Hypothalamus (tissue), 51 donors: ENCODE measurements at places on chromosomes 6 and 20.

DNA sequence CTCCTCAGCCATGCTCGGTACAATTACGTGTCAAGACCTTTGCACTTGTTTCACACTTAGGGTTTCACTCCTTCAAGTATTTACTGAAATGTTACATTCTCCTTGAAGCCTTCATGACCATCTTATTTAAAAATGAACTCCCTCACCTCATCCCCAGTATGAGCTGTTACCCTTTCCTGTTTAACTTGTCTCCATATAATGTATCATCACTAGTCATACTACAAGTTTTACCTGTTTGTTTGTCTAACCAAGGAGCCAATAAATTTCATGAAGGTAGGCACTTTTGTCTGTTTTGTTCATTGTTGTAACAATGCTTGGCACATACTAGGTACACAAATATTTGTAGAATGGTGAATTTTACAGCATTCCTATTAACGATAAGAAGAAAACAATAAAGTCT is 46.1 kb upstream of the MTRF1L start:
- DNase-seq, result no peak

- no peak for DNase-seq
Measured at GRCh38 chr6:154474648-154475428, 35.6 kb downstream of the CNKSR3 start.

GRCh38 chr6:137145421-137145820 is 28.0 kb downstream of the IL22RA2 start:
- DNase-seq, result no peak

- no peak for DNase-seq
Measured at GRCh38 chr20:38624084-38624483, 22.5 kb downstream of the ARHGAP40 start.

DNA sequence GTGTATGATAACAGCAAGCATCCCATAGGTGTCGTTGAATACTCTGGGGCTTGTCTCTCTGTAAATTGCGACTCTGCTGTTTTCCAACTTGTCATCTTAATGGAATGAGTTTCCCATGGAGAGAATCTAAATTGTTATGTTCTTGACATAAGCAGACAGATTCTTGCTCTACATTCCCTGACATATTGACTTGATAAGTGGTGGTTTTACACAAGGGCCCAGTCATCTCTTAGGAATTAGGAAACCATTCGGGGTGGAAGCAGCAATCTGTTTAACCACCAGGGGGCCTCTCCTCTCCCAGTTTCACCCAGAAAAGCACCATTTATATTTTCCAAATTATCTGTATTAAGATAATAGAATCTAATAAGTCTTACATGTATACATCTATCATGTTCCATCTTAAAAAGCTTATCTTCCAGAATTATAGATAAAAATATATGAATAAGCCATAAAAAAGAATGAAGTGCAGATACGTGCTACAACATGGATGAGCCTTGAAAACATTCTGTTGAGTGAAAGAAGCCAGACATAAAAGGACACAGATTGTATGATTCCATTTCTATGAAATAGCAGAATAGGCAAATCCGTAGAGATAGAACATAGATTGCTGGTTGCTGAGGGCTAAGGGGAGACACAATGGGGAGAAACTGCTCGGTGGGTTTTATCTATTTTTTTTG is 23.1 kb upstream of the MROH8 start:
- DNase-seq, result no peak

GRCh38 chr6:91976797-91977196 is 1389.9 kb upstream of the MAP3K7 start:
- DNase-seq, result no peak

GRCh38 chr6:43969158-43969981 is 157.9 kb downstream of the MRPL14 start:
- no peak for DNase-seq

GRCh38 chr6:108363889-108364313 is 69.0 kb downstream of the AFG1L start:
- no peak for DNase-seq

DNA sequence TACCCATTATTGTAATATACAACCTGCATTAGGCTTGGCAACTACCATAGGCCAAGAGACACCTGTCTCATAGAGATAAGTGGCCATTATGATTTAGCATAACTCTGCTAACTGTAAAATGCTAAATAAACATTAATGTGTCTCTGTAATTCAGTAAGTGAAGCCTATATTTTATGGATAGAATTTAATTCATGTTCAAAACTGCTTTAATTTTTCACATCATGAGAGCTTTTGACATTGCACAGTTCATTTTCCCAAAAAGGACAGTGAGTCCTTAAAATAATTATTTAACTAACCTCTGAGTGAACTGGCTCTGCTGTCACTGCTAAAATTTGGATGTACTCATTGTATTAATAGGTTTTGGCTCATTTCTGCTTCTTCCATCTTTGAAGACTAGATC is 41.4 kb upstream of the TMX4 start:
- no peak for DNase-seq

DNA sequence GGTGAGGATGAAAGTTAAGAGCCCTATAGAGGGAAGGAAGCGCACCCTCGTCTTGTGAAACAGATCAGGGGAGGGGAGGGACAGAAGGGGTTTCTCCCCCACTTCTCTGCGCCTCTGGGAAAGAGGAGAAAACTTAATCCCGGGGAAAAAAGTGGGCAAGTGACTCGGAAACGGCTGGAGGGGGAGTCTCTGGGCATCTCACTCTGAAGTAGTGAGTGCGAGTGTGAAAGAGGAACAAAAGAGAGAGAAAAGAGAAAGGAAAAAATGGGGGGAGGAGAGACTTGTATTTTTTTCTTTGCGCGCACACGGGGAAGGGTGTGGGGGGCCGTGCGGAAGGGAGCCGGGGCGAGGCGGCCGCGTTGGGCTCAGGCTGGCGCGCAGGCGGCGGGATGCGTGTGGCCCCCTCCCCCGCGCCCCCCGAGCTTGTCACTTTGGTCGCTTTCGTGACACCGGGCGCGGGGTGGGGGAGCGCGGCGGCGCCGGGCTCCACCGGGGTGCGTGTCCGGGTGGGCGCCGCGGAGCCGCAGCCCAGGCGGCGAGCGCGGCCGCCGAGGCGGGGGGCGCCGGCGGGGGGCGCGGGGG is 454 bp downstream of the L3MBTL3 start:
- DNase-seq, result no peak

DNA sequence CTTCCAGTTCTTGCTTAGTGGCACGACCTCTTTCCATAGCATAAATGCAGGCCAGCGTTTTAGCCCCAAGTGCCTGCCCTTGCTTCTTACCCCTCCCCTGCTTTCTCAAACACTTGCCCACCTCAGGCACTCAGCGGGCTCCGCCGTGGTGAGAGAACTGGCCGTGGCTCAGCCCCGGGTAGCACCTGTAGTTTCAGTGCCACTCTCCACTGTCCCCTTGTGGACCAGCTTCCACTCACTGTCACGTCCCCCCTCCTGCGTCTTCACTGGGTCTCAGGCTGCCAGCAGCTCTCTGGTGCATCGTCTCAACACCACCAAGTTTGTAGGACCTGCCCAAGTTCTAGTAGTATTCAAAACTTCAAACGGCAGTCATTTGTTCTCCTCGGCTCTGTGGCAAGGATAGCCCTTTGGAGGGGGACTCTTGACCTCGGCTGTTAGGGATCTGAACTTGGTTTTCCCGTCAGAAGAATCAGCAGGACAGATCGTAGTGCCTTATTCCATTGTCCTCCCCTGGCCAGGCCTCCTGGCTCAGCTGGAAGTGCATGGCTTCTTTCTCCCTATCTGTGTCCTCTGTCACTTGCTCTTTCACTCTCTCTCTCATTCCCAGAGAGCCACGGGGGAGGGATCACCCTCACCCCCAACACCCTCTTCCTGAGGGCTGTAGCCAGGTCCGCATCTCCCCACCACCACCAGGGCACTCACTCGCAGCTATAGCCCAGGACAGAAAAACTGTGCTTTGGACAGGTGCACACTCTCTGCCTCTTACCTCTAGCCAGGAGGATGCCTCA is 44.6 kb downstream of the STK35 start:
- DNase-seq, result no peak

GRCh38 chr6:106360989-106361430 is 493 bp downstream of the CRYBG1 start:
- DNase-seq, result no peak

- DNase-seq, result no peak
Measured at GRCh38 chr20:37526238-37526838, 1.3 kb downstream of the BLCAP start.

- no peak for DNase-seq
Measured at GRCh38 chr6:170454512-170455285, 98.4 kb downstream of the PSMB1 start.

GRCh38 chr6:113182370-113183141 is 674.6 kb upstream of the MARCKS start:
- no peak for DNase-seq

DNA sequence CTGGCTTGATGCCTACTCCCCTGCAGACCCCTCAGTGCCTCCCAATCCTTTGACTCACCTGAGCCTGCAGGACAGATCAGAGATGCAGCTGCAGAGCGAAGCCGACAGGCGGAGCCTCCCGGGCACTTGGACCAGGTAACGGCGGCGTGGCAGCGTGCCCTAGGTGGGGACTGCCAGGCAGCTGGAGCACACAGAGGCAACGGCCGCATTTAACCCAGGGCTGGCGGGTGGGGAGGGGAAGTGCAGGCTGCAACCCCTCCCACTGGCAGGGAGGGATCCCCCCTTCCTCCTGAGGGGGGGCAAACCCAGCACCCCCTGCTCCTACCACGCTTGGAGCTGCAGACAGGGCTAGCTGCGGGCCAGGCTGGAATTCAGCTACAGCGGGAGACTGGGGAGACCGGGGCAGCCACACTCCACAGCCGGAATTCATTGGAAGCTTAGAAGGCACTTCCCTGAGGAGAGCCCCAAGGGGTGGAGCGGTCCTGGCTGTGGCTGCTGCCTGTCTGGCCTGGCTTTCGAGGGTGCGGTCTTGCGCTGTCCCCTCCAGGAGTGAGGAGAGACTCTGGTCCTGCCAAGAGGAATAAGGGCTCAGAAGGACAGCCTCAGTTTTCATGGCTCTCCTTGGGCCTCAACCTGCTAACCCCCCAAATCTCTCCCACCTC is at the start of gene MATN4:
Gene MATN4 (minus strand): TSS at position 183 of the 662 bp plus-strand sequence. CDS start 2,717 bp downstream, outside the sequence.
- DNase-seq, result no peak

- DNase-seq, result no peak
Measured at GRCh38 chr20:37880726-37881591, 22.0 kb upstream of the VSTM2L start.

- DNase-seq, result no peak
Measured at GRCh38 chr6:156816505-156816904, 39.3 kb downstream of the ARID1B start.

- no peak for DNase-seq
Measured at GRCh38 chr20:3970016-3970415, 45.3 kb downstream of the RNF24 start.

- no peak for DNase-seq
Measured at GRCh38 chr6:100796049-100796823, 84.9 kb downstream of the ASCC3 start.

GRCh38 chr6:99606656-99607415 is at the start of gene PRDM13:
TSS of gene PRDM13 (plus strand) at chr6:99606833. CDS start at chr6:99607035, 202 bp downstream.
- no peak for DNase-seq

DNA sequence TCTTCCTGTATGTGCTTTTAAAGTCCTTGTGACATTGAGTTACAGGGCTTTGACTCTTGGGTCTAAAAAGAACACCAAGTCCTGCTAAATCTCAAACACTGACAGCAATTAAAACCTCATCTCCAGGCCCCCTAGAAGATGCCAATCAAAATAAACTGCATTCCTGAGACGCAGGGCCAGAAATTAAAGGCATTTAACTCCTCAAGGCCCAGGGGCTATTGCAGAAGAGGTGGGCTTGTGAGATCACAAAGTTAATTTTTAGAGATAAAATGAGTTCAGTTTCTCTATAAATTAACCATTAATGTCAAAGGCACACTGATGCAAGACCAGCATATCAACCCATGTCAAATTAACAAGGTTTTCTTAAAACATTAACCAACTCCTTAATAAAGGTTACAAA is 145.6 kb upstream of the CARMIL1 start:
- no peak for DNase-seq

- DNase-seq, result no peak
Measured at GRCh38 chr6:154266560-154267099, 90.0 kb downstream of the IPCEF1 start.
